ENCODE measurements at places on chromosomes 3 and 15. TPM values are rescaled to one million over a fixed set of nuclear protein-coding genes. Genes with fewer than 3 reads are reported as not detected.

GRCh38 chr3:65026151-65026550 lies 338.4 kb upstream of the ADAMTS9 start:
- H3K4me1 ChIP-seq = no peaks in the 10 kb centered on the region
- H3K36me3 ChIP-seq = no peaks in the 10 kb centered on the region
- DNase-seq = no peak
- no peak overlapping the region for H3K4me3 ChIP-seq

DNA sequence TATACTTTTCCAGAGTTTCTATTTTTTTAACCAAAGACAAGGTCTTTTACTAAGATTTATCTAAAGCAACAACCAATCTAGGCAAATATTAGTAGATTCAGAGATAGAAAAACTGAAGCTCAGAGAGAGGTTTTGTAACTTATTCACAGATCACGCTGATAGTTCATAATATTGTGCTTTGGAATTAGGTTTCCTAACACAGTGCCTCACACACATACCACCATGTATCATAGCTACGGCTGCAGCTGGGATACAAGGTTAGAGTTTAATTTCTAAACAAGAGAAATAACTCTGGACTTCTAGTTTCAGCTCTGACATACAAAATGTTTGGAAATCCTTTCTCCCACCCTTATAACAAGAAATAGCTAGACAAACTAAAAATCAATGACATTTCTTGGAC lies 565.7 kb downstream of the PYDC2 start:
- DNase-seq = no peak
- H3K4me3 ChIP-seq = no peak overlapping the region
- H3K27me3 ChIP-seq = no peaks in the 10 kb centered on the region
- no peak overlapping the region for H3K27ac ChIP-seq
- H3K4me1 ChIP-seq = no peaks in the 10 kb centered on the region

DNA sequence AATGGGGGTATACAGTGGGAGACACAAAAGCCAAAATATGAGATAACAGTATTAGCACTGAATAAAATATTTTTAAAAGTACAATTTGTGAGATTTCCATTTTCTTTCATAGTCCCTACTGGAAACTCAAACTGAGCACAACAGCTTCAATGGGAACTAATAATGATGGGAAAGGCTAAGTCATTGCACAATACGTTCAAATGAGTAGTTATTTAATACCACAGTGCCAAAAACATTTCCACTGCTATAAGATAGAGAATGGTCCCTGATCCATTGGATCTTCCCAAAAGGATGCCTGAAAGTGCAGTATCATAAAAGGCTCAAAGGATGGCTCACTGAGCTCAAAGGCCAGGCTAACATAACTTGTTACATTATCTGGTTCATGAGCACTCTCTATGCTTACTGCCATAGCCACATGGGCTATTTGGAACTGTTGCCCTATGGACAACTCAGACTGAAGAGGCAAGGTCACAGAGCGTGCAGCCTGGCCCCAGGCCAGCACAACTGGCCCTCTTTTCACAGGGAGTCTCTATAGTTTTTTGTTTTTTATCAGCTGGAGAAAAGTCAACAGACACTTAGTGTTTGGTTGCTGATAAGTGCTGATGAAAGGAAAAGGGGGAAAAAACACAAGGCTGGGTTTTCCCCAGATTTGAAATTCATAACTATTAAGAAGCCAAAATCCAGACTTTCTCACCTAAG lies 54.1 kb upstream of the PPIB start:
- peaks cover 3% of the 10 kb centered on the region for H3K4me1 ChIP-seq
- peaks cover 19% of the 10 kb centered on the region for H3K36me3 ChIP-seq
- H3K4me3 ChIP-seq = no peak overlapping the region
- H3K27ac ChIP-seq = no peak overlapping the region
- no peak for DNase-seq

DNA sequence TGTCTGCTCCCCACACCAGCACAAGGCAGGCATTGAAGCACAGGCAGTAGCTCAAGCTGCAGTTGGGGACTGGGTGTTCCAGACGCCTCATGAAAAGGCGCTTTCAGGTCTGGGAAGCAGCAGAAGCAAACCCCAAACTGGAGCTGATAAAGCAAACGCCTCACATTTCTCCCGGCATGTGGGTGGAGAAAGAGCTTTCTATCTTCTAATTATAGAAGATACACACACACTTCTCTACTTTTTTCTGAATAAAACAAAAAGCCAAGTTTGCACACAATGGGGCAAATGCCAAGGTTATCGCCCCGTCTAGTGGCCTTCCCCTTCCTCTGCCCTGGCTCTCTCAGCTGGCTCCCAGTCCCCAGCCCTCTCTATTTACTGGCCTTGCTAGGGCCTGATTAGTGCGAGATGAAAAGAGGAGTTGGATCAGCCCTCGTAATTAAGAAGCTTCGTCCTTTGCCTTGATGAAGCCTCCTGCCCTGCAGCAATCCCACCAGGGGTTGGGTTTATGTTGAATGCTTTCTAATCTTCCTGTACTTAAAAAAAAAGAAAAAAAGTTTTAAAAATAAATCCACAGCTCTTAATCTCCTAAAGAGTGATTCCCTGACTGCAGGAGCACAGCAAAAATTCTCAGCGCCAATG lies 120.2 kb downstream of the MEGF11 start:
- no peaks in the 10 kb centered on the region for H3K36me3 ChIP-seq
- H3K4me3 ChIP-seq = no peak overlapping the region
- peaks cover 6% of the 10 kb centered on the region for H3K4me1 ChIP-seq
- DNase-seq = no peak
- H3K27me3 ChIP-seq = no peaks in the 10 kb centered on the region
- H3K27ac ChIP-seq = no peak overlapping the region

DNA sequence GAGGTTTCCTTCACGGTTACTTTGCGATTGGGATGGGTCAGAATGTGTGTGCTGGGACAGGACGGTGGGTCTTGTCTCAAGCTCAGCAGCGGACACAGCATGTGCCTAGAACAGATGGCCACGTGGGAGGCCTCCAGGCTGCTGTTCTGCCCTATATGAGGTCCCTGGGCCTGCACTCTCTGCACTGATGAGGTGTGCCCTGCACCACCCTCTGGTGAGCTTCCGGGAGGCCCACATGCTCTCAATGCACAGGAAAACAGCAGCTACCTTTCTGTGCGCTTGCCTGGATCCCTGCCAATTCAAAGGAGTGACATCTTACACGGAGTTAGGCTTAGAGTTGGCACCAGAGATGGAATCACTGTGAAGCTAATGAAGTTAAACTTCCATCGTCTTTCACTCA lies 59.8 kb downstream of the BOC start:
- no peak overlapping the region for H3K4me3 ChIP-seq
- H3K27me3 ChIP-seq = no peaks in the 10 kb centered on the region
- no peak for DNase-seq
- no peaks in the 10 kb centered on the region for H3K36me3 ChIP-seq

DNA sequence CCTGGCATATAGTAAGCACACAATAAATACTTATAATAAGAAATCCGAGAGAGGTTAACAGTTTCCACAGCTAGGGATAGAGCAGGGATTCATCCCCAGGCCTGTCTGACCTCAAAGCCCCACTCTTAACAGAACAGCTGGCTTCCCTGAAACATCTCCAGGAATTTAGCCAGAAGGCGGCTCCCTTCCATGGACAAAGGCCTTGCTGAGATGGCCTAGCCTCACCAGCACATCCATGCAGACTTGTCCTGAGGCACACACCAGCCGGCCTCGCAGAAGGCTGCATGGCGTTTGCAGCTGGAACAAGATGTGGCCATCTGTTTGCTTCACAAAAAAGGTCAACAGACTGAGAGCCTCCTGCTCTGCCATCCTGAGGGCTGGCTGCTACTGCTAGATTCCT lies 245.4 kb downstream of the SLCO3A1 start:
- peaks cover 35% of the 10 kb centered on the region for H3K4me1 ChIP-seq
- H3K27ac ChIP-seq = no peak overlapping the region
- no peaks in the 10 kb centered on the region for H3K27me3 ChIP-seq
- H3K36me3 ChIP-seq = no peaks in the 10 kb centered on the region
- no peak for DNase-seq

DNA sequence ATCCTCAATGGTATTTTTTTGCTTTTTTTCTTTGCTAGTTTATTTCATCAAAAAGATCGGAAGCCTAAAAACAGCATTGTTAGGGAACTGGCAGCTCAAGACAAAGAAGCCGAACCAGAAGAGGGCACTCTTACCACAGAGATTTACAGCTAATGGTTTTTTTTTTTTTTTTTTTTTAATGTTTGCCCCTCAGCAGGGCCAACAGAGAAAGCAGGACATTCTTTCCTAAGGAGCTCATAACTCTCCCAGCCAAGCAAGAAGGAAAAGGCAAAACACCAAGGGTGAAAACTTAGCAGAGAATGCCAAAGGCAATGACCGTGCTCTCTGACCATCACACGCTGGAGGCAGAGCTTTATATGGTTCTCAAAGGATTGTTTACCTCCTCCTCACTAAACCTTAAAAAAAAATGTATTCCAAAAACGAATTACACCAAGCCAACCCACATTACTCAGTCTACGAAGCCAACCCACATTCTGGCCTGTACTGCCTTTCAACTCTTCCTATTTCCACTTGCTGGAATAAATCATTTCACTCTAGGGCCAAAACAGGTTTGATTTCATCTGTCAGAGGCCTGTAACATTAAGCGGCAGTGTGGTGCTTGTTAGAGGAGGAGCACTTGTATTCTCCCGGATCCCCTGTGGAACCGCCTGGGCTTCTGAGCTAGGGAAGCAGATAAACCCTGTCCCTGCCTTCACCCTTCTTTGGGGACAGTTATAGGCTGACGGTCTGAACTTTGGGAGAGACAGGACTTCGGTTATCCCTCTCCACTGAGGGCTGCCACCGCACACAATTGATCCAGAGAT lies 35.6 kb upstream of the GYG1 start:
- H3K27ac ChIP-seq = no peak overlapping the region
- no peaks in the 10 kb centered on the region for H3K36me3 ChIP-seq
- H3K4me1 ChIP-seq = no peaks in the 10 kb centered on the region
- H3K27me3 ChIP-seq = peaks cover 3% of the 10 kb centered on the region
- no peak overlapping the region for H3K4me3 ChIP-seq
- peak; percentile 50 for DNase-seq

GRCh38 chr15:52683580-52683979 lies 4.4 kb upstream of the ATOSA start:
- H3K27me3 ChIP-seq = no peaks in the 10 kb centered on the region
- no peak overlapping the region for H3K4me3 ChIP-seq
- H3K27ac ChIP-seq = peak overlapping the region; percentile 58
- peaks cover 24% of the 10 kb centered on the region for H3K4me1 ChIP-seq
- no peaks in the 10 kb centered on the region for H3K36me3 ChIP-seq

GRCh38 chr3:126965526-126966080 lies 17.3 kb upstream of the PLXNA1 start:
- no peaks in the 10 kb centered on the region for H3K4me1 ChIP-seq
- peaks cover 3% of the 10 kb centered on the region for H3K27me3 ChIP-seq
- no peak overlapping the region for H3K4me3 ChIP-seq
- no peaks in the 10 kb centered on the region for H3K36me3 ChIP-seq

GRCh38 chr3:84439476-84439875 lies 519.3 kb upstream of the CADM2 start:
- H3K36me3 ChIP-seq = no peaks in the 10 kb centered on the region
- no peak overlapping the region for H3K4me3 ChIP-seq
- no peak overlapping the region for H3K27ac ChIP-seq
- no peaks in the 10 kb centered on the region for H3K4me1 ChIP-seq
- DNase-seq = no peak

DNA sequence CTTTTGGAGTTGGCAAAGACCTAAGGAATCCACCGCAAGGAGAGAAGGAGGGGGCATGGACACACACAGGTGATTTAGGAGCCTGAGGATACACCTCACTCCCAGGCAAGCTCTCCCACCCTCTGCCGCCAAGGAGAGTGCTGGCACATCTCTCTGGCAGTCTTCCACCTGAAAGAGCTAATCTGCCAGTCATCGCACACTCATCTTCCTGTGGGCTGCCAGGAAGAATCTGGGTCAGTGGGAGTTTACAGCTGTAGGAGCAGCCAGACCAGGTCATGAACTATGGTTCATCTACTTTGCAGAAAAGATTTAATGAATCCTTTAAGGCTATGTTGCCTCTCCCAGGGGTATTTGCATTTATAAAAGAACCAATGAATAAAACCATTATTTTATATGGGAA lies 170.6 kb upstream of the TSC22D2 start:
- H3K27me3 ChIP-seq = peaks cover 3% of the 10 kb centered on the region
- no peak overlapping the region for H3K4me3 ChIP-seq
- no peaks in the 10 kb centered on the region for H3K36me3 ChIP-seq

DNA sequence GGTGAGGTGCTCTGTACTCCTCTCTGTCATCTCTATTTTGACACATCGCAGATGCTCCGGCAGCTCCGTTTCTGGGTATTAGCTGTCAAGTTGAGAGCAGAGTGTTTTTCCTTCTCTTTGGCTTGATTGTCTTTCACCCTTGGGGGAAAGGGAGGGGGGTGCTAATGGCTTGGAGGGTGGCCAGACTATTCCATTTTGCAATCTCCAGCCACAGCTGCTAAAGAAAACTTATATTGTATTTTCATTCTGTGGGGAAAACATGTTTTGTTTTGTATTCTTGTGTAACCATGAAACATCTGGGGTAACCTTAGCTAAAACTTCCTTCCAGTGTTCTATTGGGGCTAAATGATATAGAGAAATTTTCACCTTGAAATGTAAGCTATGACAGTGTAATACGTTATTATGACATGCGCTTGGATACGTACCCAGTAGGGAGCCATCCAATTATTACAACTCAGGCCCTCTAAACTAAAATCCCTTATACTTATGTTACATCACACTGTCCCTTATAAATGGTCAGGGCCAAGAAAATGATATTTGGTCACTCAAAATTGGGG lies 14.0 kb upstream of the LARP6 start:
- H3K36me3 ChIP-seq = no peaks in the 10 kb centered on the region
- no peak for DNase-seq
- no peak overlapping the region for H3K4me3 ChIP-seq
- no peak overlapping the region for H3K27ac ChIP-seq

GRCh38 chr15:37034835-37035748 lies 65.3 kb downstream of the MEIS2 start:
- no peak overlapping the region for H3K4me3 ChIP-seq
- H3K36me3 ChIP-seq = no peaks in the 10 kb centered on the region

PLA2G4F gene
- not detected for total RNA-seq

SCAMP5 gene
- 0.65 TPM for total RNA-seq

LRRC34 gene
- total RNA-seq = 6.6 TPM

ITPKA gene
- 6.1 TPM for total RNA-seq

CCDC39 gene
- total RNA-seq = not detected

HCLS1 gene
- total RNA-seq = 196 TPM

SERPINI1 gene
- total RNA-seq = 0.83 TPM
